ENCODE measurements at places on chromosomes 11 and 22. TPM values are rescaled to one million over a fixed set of nuclear protein-coding genes. Genes with fewer than 3 reads are reported as not detected.

The SLC1A2 gene
- 0.61 TPM for total RNA-seq

The OR52R1 gene
- not detected for total RNA-seq

DNA sequence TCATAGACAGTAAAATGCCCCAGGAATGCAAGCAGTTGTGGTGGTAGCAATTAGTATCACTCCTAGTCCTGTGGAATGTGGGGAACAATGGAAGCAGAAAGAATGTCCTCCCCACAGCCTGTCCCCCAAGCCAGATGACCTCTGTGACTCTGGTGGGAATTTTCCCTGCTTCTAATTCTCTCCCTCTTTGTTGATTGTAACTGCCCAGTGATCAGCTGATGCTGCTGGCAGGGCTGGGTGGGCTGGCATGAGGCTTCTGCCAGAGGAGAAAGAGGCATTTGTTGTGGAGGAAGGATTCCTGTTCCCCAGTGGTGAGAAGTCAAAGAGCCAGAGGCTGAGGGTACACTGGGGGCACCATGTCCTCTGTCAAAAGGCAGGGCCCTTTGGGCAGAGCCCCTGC lies 116.7 kb upstream of the NCAM1 start:
- no peak for DNase-seq
- H3K27ac ChIP-seq, result no peak overlapping the region
- H3K36me3 ChIP-seq, result no peaks in the 10 kb centered on the region
- no peaks in the 10 kb centered on the region for H3K4me1 ChIP-seq

- H3K4me3 ChIP-seq, result no peak overlapping the region
- no peaks in the 10 kb centered on the region for H3K27me3 ChIP-seq
- no peaks in the 10 kb centered on the region for H3K36me3 ChIP-seq
- H3K27ac ChIP-seq, result no peak overlapping the region
- DNase-seq, result no peak
These were observed 23.6 kb downstream of the PDGFB start for GRCh38 chr22:39220890-39221850.

DNA sequence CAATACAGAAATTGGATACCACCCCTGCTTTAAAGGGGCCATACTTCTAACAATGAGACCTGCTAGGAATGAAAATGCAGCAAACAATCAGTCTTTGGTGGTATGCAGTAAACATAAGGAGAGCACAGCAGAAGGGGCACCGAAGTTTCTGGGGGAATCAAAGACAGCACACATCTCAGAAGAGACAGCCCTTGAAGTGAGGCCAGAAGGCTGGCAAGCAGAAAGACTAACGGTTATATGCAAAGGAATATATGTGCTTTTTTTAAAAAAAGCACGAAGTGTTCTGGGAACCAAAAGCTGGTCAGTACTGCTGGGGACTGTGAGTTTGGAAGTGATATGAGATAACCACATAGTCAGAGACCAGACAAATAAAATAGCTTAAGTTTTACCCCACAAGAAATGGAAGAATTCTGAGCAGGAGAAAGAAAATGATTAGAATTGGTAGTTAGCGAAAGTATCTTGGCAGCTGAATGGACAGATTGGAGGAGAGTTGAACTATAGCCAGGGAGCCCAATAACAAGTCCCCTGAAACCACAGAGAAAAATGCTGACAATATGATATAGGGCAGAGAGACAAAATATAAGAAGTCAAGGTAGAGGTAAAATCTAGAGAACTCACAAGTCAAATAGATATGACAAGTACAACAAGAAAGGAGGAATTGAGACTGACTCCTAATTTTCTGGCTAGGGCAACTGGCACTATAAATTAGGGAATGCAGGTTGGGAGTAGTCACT lies 125.7 kb downstream of the MRTFA start:
- no peak overlapping the region for H3K4me3 ChIP-seq
- peak overlapping the region; percentile 86 for H3K27ac ChIP-seq
- no peaks in the 10 kb centered on the region for H3K36me3 ChIP-seq
- H3K4me1 ChIP-seq, result peaks cover 17% of the 10 kb centered on the region
- H3K27me3 ChIP-seq, result no peaks in the 10 kb centered on the region

GRCh38 chr11:37450613-37451012 lies 852.6 kb upstream of the RAG2 start:
- H3K4me3 ChIP-seq, result no peak overlapping the region
- no peaks in the 10 kb centered on the region for H3K36me3 ChIP-seq
- no peaks in the 10 kb centered on the region for H3K4me1 ChIP-seq

- no peaks in the 10 kb centered on the region for H3K27me3 ChIP-seq
- no peak overlapping the region for H3K4me3 ChIP-seq
- H3K4me1 ChIP-seq, result no peaks in the 10 kb centered on the region
- H3K36me3 ChIP-seq, result no peaks in the 10 kb centered on the region
These were observed 211.9 kb downstream of the BLID start for GRCh38 chr11:121904148-121904547.

All from esophagus squamous epithelium (tissue), 5 donors.